T-cell (primary cell): ENCODE measurements at places on chromosomes 2 and 18. TPM values are rescaled to one million over a fixed set of nuclear protein-coding genes. Genes with fewer than 3 reads are reported as not detected.

SERPINB11 gene
- total RNA-seq, result not detected

- H3K27me3 ChIP-seq, result peaks cover 9% of the 10 kb centered on the region
- no peak for DNase-seq
- no peaks in the 10 kb centered on the region for H3K36me3 ChIP-seq
- peaks cover 40% of the 10 kb centered on the region for H3K4me1 ChIP-seq
- peak overlapping the region; percentile 99 for H3K27ac ChIP-seq
Observed at GRCh38 chr2:156332284-156332533, 312 bp downstream of the NR4A2 start.

- no peaks in the 10 kb centered on the region for H3K27me3 ChIP-seq
- H3K4me1 ChIP-seq, result no peaks in the 10 kb centered on the region
- H3K4me3 ChIP-seq, result no peak overlapping the region
- peaks cover 3% of the 10 kb centered on the region for H3K36me3 ChIP-seq
- DNase-seq, result no peak
Observed at GRCh38 chr2:46008091-46008870, 288.9 kb upstream of the EPAS1 start.

DNA sequence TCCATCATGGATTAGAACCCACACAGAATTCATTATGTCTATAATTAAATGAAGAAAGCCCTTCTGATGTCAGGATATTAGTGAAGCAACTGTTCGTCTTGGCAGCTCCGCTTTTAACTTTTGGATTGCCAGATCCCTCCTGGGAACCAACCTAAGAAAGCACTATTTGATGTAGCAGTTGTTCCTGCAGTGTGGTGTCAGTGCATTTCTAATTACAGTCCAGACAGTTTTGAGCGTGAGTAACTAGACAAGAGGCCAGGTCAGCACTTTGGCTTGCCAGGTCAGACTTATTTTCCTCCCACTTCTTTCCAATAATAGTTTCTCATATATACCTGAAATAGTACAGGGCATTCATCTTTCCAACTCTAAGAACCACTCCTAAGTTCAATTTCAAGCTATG, 13.8 kb downstream of the NRXN1 start:
- DNase-seq, result no peak
- no peak overlapping the region for H3K27ac ChIP-seq
- H3K4me3 ChIP-seq, result no peak overlapping the region
- H3K4me1 ChIP-seq, result no peaks in the 10 kb centered on the region
- no peaks in the 10 kb centered on the region for H3K36me3 ChIP-seq
